Activated T-helper 2 cell treated with anti-CD3 and anti-CD28 coated beads, Interferon-gamma antibody, Interleukin-2, Interleukin-4, amounts not matched to agents 10 μg/mL and 5 μg/mL and 100 μg/mL, durations not matched to agents 14 hours and 24 hours and 36 hours (primary cell): ENCODE measurements at places on chromosomes 16 and 17.

GRCh38 chr17:76063875-76064546, 8.3 kb downstream of the SRP68 start:
- peak overlapping the region; percentile 68 for H3K27ac ChIP-seq
- H3K27me3 ChIP-seq, result no peaks in the 10 kb centered on the region
- peaks cover 20% of the 10 kb centered on the region for H3K4me1 ChIP-seq
- peaks cover 82% of the 10 kb centered on the region for H3K36me3 ChIP-seq
- H3K4me3 ChIP-seq, result peak overlapping the region; percentile 55

- DNase-seq, result no peak
- H3K4me1 ChIP-seq, result no peaks in the 10 kb centered on the region
- no peak overlapping the region for H3K4me3 ChIP-seq
- no peak overlapping the region for H3K27ac ChIP-seq
- no peaks in the 10 kb centered on the region for H3K36me3 ChIP-seq
Observed at GRCh38 chr16:29770250-29770929, 7.7 kb upstream of the ZG16 start.

- H3K27ac ChIP-seq, result peak overlapping the region; percentile 100
- peaks cover 82% of the 10 kb centered on the region for H3K36me3 ChIP-seq
- peaks cover 81% of the 10 kb centered on the region for H3K4me1 ChIP-seq
- H3K27me3 ChIP-seq, result no peaks in the 10 kb centered on the region
- DNase-seq, result no peak
- H3K4me3 ChIP-seq, result peak overlapping the region; percentile 77
Observed at GRCh38 chr16:27234603-27235002, 31.3 kb downstream of the KDM8 start.

DNA sequence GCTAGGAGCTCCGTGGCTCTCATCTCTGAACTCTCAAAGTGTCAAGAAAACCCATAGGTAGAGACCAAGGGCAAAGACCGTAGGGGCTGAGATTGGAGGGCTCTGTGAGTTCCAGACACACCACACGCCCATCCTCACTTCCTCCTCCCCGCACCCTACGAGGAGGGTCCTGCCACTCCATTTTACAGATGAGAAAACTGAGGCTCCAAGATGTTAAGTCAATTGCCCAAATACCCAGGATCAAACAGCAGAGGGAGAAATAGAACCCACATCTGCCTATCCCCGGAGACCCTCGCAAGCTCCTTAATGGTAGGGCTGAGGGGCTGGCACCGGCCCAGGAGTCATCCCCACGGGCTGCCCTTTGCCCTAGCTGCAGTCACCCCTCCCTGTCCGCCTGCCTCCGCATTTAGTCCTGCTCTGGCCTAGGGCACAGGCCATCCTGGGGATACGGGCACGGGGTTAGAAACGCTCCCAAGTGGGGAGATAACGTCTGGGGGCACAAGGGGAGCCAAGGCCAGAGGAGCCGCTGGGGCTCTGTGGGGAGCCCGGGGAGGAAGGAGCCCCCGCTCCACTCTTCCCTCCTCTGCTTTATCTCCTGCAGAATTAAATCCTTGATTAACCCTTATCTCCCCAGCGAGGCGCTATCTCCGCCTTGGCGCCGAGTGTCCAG, 54.1 kb upstream of the ZC3H18 start:
- no peak overlapping the region for H3K4me3 ChIP-seq
- peaks cover 3% of the 10 kb centered on the region for H3K36me3 ChIP-seq
- H3K27me3 ChIP-seq, result no peaks in the 10 kb centered on the region
- no peak overlapping the region for H3K27ac ChIP-seq
- no peak for DNase-seq

- H3K4me1 ChIP-seq, result no peaks in the 10 kb centered on the region
- DNase-seq, result no peak
- no peaks in the 10 kb centered on the region for H3K36me3 ChIP-seq
Observed at GRCh38 chr17:71444078-71444477, 676.7 kb upstream of the SOX9 start.

DNA sequence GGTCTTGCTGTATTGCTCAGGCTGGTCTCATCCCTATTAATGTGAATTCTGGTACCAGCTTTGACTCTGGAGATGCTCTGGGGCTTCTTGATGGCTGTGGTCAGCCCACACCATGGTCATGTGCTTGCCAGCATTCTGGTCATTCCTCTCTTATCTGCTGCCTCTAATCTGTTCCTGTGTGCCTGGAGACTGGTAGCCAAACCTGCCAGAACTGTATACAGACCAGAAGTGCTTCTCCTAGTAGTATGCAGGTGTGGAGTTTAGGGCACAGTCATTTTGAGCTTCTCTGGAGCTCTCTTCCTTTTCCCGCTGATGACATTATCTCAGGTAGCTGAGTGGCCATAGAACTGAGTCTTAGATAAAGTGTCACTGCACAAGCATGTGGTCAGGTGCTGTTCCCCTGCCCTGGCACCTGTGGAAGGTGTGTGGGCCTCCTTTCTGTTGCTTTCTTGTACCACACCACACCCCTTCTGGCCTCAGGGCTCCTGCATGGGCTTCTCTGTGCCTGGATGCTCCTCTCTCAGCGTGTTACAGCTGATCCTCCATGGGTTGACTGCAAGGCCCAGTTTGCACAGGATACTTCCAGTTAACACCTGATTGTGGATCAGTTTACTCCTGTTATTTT, 162.7 kb downstream of the SPECC1 start:
- H3K27ac ChIP-seq, result no peak overlapping the region
- H3K4me3 ChIP-seq, result no peak overlapping the region
- peaks cover 7% of the 10 kb centered on the region for H3K27me3 ChIP-seq
- no peaks in the 10 kb centered on the region for H3K36me3 ChIP-seq
- H3K4me1 ChIP-seq, result peaks cover 2% of the 10 kb centered on the region

DNA sequence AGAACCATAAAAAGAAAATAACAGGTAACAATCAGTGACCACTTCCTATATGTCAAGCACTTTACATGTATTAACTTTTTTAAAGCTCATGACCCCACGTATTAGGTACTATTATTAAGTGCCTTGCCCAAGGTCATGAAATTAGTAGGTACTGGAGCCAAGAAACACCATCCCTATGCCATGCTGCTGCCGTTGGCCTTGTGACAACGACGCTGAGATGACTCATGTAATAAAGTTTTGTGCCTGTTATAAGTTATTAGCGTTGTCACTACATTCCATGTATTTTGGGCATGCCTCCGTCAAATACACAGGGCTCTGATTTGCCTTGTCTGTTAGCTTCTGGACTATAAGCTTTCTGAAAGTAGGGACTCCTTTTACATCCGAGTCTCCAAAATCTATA, 1.4 kb downstream of the BBS2 start:
- peak overlapping the region; percentile 79 for H3K4me3 ChIP-seq
- no peaks in the 10 kb centered on the region for H3K27me3 ChIP-seq
- peaks cover 8% of the 10 kb centered on the region for H3K4me1 ChIP-seq

- H3K4me1 ChIP-seq, result peaks cover 4% of the 10 kb centered on the region
- H3K27me3 ChIP-seq, result no peaks in the 10 kb centered on the region
- peaks cover 4% of the 10 kb centered on the region for H3K36me3 ChIP-seq
- H3K4me3 ChIP-seq, result no peak overlapping the region
Observed at GRCh38 chr17:60327134-60327900, 64.6 kb downstream of the USP32 start.

- no peak overlapping the region for H3K27ac ChIP-seq
- no peaks in the 10 kb centered on the region for H3K27me3 ChIP-seq
- H3K4me3 ChIP-seq, result no peak overlapping the region
- DNase-seq, result no peak
Observed at GRCh38 chr16:48347980-48348379, 37.2 kb downstream of the SIAH1 start.

DNA sequence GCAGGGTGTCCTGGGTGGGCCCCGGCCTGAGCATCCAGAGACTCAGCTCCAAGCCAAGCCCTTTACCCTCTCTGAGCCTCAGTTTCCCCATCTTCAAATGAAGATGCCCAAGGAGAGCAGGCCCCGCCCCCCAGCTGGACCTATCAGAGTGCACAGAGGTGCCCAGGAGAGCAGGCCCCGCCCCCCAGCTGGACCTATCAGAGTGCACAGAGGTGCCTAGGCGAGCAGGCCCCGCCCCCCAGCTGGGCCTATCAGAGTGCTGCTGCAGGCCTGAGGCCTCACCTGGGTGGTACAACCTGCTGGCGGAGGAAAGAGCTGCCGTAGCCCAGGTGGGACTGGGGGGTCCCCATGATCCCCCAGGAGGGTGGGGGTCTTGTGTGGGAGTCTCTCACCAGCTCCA, 3.4 kb upstream of the SSTR5 start:
- no peak overlapping the region for H3K4me3 ChIP-seq
- H3K27me3 ChIP-seq, result peaks cover 11% of the 10 kb centered on the region
- H3K4me1 ChIP-seq, result no peaks in the 10 kb centered on the region

GRCh38 chr16:9112166-9112843, 20.9 kb downstream of the HAPSTR1 start:
- peaks cover 61% of the 10 kb centered on the region for H3K4me1 ChIP-seq
- peaks cover 90% of the 10 kb centered on the region for H3K36me3 ChIP-seq
- H3K27me3 ChIP-seq, result no peaks in the 10 kb centered on the region
- H3K27ac ChIP-seq, result no peak overlapping the region
- DNase-seq, result no peak
- H3K4me3 ChIP-seq, result no peak overlapping the region

DNA sequence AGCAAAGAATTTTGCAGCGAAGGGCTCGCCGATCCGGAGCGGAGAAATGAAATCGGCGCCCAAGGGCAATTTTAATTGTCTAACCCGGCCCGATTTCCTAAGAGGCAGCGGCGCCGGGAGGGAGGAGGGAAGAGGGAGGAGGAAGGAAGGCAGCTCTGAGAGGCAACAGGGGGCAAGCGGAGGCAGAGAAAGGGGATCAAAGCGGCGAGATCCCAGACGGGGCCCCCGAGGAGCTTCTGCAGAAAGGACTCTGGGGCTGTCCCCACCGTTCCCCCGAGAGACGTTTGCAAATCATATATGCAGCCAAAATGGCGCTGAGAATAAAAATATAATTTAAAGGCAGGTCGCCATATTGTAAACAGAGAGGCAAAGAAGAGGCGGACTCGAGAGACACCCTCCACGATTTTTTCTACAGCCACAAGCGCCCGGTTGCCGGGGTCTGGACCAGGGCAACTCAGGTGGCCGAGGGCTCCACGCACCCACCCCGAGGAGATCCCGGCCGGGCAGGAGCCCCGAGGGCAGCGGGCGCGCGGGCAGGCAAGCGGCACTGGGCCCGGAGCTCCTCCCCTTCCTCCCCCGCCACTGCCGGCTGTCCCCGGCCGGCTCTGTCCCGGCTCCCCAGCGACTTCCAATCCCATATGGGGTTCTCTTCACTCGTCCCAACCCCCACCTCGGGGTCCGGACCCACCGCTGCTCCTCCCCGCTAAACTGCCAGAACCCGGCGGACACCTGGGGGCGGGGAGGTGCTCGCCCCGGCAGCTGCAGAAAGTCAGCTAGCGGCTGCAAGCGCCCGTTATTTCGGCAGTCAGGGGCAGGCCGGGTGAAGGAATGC, 1.9 kb downstream of the PHF12 start:
- peak overlapping the region; percentile 82 for H3K27ac ChIP-seq
- peaks cover 32% of the 10 kb centered on the region for H3K4me1 ChIP-seq
- DNase-seq, result peak; percentile 56
- peaks cover 49% of the 10 kb centered on the region for H3K36me3 ChIP-seq
- H3K4me3 ChIP-seq, result peak overlapping the region; percentile 95
- H3K27me3 ChIP-seq, result no peaks in the 10 kb centered on the region

- no peaks in the 10 kb centered on the region for H3K27me3 ChIP-seq
- H3K27ac ChIP-seq, result no peak overlapping the region
- H3K4me3 ChIP-seq, result no peak overlapping the region
- H3K4me1 ChIP-seq, result peaks cover 3% of the 10 kb centered on the region
Observed at GRCh38 chr16:86384263-86384649, 126.1 kb upstream of the FOXF1 start.

- H3K27me3 ChIP-seq, result no peaks in the 10 kb centered on the region
- H3K27ac ChIP-seq, result no peak overlapping the region
- DNase-seq, result no peak
- H3K36me3 ChIP-seq, result no peaks in the 10 kb centered on the region
Observed at GRCh38 chr17:79304884-79305283, 230.3 kb downstream of the ENGASE start.
